ENCODE measurements at places on chromosomes 16 and 17.

- DNase-seq, result no peak
Measured at GRCh38 chr17:49910094-49910857, 58.7 kb upstream of the DLX4 start.

DNA sequence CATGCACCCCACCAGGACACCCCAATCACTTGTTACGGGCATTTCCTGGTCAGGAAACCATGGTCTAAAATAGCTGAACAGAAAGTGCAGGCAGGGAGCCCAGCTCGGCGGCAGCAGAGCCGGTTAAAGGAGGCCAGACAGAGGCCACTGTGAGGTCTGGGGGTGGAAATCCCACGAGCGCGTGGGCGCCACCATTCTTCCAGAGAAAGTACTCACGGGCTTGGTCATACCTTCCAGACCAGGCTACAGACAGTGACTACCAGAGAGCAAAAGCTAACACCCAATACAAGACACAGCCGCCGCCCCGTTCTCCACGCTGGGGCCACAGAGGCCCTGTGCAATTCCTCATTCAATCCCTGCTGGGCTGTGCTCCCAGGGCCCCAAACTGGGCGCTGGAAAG is 11.9 kb downstream of the CEP131 start:
- DNase-seq, result no peak

GRCh38 chr17:55238931-55239297 is 25.8 kb upstream of the HLF start:
- no peak for DNase-seq

DNA sequence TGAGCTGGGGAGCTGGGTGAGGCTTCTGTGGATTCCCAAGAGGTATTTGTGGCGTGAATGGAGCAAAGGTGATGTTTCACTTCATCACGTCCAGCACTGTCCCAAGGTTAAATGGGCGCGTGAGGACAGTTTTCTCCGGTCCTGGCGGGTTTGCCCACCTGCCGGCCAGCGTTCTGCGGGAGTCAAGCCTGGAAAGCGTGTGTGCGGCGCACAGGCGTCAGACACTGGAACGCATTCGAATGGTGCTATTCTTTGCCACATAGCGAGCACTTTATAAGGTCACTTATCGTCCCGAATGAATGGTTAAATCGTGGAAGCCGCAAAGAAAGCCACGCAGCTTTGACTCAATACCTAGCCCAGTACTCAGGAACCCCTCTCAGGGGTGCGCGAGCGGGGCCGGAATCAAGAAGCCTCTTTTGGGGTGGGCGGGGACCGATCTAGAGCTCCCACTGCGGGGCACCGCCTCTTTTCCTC is 446 bp upstream of the PSMD11 start:
- DNase-seq, result no peak

- no peak for DNase-seq
Measured at GRCh38 chr17:80611816-80612215, 67.2 kb downstream of the RPTOR start.

Measured in inflammatory macrophage (primary cell).